Esophagus squamous epithelium (tissue), 5 donors: ENCODE measurements at places on chromosomes 5 and 9.

- DNase-seq = no peak
Measured at GRCh38 chr5:136615251-136616119, 250.1 kb upstream of the TRPC7 start.

GRCh38 chr5:91178461-91178860, 204.7 kb downstream of the ARRDC3 start:
- no peak for DNase-seq

GRCh38 chr5:114153833-114154232, 208.0 kb upstream of the KCNN2 start:
- no peak for DNase-seq

DNA sequence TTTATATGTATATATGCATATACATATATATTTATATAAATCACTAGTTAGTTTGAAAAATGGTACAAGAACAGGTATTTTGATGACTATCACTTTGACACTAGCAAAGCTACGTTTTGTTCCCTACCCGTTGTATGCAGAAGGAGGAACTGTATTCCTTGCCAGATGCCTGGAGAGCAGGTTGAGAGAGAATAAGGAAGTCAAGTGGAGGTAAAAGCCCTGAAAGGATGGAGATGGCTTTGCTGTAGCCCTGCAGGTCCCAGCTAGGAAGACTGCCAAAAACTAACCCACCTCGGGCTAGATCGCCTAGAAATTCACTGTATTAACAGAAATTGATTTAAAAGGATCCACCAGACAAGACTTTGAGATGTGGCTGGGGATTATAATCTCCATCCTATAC, 229.3 kb downstream of the RFX3 start:
- no peak for DNase-seq

GRCh38 chr5:108687595-108688200, 60.0 kb upstream of the FER start:
- DNase-seq = no peak
